ENCODE measurements at places on chromosomes 7 and 10. TPM values are rescaled to one million over a fixed set of nuclear protein-coding genes. Genes with fewer than 3 reads are reported as not detected.

GRCh38 chr10:86210416-86210815, 156.2 kb downstream of the GRID1 start:
- H3K4me3 ChIP-seq = no peak overlapping the region
- H3K4me1 ChIP-seq = no peaks in the 10 kb centered on the region
- H3K27me3 ChIP-seq = no peaks in the 10 kb centered on the region
- H3K27ac ChIP-seq = no peak overlapping the region

DNA sequence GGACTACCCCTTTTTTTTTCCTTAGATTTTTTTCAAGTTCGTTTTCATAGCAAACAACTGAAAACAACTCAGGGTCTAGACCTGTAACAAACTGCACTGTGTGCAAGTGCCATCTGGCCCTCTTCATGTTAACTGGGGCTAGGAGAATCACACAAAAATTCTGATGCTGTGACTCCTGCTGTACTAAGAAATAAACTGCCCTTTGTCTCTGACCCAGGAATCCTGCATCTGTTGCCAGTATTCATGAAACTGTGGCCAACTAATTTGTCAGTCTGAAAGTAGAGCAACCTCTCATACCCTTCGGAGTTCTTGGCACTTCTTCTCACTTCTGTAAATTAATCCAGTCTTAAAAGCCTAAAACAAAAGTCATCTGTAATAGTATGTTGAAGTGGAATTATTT, 218.4 kb upstream of the PCDH15 start:
- H3K27me3 ChIP-seq = no peaks in the 10 kb centered on the region
- no peak overlapping the region for H3K4me3 ChIP-seq
- no peak overlapping the region for H3K27ac ChIP-seq
- H3K4me1 ChIP-seq = no peaks in the 10 kb centered on the region
- DNase-seq = no peak

DNA sequence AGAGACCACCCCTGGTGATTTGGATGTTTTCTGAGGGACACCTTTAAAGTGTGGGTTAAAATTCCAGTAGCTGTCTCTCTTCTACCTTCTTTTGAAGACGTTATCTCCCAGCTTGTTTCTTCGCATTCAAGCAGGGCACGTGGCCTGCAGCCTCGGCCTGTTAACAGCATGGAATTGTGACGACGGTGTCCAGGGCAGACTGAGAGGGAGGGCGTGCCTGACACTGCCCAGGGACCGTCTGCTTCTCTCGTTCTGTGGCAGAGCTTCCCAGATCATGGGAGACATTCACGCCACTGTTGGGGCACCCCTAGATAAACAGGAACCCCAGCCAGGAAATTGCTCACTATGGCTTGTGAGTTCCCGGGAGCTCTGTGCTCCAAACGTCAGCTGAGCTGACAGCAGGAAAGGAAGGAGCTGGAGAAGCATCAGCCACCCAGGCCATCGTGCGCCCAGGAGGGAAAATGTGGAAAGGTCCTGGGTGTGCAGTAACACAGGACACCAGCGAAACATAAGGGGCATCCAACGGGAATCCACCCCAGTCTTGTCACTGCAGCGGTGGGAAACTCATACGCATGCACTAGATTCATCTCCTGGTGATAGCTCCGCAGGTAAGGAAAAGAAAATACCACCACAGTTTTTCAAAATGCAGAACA, 41.1 kb upstream of the RBM33 start:
- no peaks in the 10 kb centered on the region for H3K36me3 ChIP-seq
- no peaks in the 10 kb centered on the region for H3K4me1 ChIP-seq
- peaks cover 21% of the 10 kb centered on the region for H3K27me3 ChIP-seq
- no peak overlapping the region for H3K4me3 ChIP-seq

- no peak for DNase-seq
- peaks cover 2% of the 10 kb centered on the region for H3K27me3 ChIP-seq
- no peaks in the 10 kb centered on the region for H3K4me1 ChIP-seq
- H3K27ac ChIP-seq = no peak overlapping the region
- H3K36me3 ChIP-seq = no peaks in the 10 kb centered on the region
Observed at GRCh38 chr7:24334012-24334411, 50.0 kb downstream of the NPY start.

GRCh38 chr10:125744909-125745308, 25.4 kb downstream of the EDRF1 start:
- H3K36me3 ChIP-seq = peaks cover 4% of the 10 kb centered on the region
- H3K27me3 ChIP-seq = no peaks in the 10 kb centered on the region
- no peak overlapping the region for H3K27ac ChIP-seq
- no peak overlapping the region for H3K4me3 ChIP-seq
- no peaks in the 10 kb centered on the region for H3K4me1 ChIP-seq

DNA sequence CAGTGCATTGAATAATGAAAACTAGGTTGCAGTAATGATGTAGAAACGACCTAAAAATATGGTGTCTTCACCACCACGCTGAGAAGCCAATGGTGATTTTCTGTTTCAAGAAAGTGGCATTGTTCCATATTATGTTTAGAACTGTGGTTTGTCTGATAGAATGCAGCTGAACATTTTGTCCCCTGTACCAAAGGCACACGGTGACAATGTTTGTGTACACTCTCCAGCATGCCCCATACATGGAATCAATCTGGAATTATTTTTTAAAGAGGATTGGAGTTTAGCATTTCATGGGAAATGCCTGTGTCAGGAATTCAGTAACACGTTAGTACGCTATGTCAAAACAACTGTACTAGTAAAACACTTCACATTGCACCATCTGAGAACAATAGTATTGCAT, 237.4 kb upstream of the AUTS2 start:
- no peak overlapping the region for H3K4me3 ChIP-seq
- H3K27me3 ChIP-seq = no peaks in the 10 kb centered on the region
- no peaks in the 10 kb centered on the region for H3K36me3 ChIP-seq
- H3K4me1 ChIP-seq = no peaks in the 10 kb centered on the region

DNA sequence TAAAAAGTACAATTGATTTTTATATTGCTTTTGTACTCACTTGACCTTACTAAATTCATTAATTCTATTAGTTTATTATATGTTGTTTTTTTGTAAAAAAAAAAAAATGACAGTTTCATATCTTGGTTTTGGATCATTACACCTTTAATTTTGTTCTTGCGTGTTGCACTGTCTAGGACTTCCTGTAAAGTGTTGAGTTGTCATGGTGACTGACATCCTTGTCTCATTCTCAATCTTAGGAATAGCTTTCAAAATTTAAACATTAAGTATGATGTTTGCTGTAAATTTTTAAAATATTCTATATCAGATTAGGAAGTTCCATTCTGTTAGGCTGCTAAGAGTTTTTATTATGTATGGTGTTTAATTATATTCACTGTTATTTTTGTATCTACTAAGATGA, 139.1 kb downstream of the ARHGAP12 start:
- no peak overlapping the region for H3K4me3 ChIP-seq
- H3K27ac ChIP-seq = no peak overlapping the region
- DNase-seq = no peak
- H3K27me3 ChIP-seq = no peaks in the 10 kb centered on the region
- no peaks in the 10 kb centered on the region for H3K4me1 ChIP-seq

- no peaks in the 10 kb centered on the region for H3K27me3 ChIP-seq
- no peak overlapping the region for H3K4me3 ChIP-seq
- no peaks in the 10 kb centered on the region for H3K4me1 ChIP-seq
- no peak overlapping the region for H3K27ac ChIP-seq
Observed at GRCh38 chr7:157807510-157807909, 470.7 kb downstream of the DNAJB6 start.

DNA sequence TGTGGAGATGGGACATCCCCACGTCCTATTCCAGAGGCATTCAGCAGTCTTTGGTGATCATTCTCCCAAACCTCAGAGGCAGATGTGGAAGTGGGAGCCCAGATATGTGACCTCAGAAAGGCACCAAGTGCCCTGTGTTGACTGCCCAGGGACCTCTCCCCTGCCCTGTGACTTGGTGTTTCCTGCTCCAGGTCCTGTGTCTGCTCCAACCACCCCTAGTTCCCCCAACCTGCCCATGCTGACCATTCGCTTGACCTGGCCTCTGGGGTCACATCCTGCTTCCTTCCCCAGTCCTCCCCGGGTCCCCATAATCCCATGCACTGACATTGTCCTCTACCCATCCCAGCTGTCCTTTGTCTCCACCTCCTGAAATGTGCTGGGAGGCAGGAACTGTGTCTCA, 7.6 kb downstream of the CYP26A1 start:
- no peaks in the 10 kb centered on the region for H3K27me3 ChIP-seq
- H3K36me3 ChIP-seq = no peaks in the 10 kb centered on the region
- H3K4me1 ChIP-seq = no peaks in the 10 kb centered on the region
- H3K27ac ChIP-seq = no peak overlapping the region
- H3K4me3 ChIP-seq = no peak overlapping the region

Gene CPVL
- total RNA-seq = 48.3 TPM

Gene KLHDC10
- total RNA-seq = 18.7 TPM

Gene CNPY1
- total RNA-seq = not detected

Measured in prostate gland (tissue), 2 donors.